ENCODE measurements at places on chromosomes 3 and 15. TPM values are rescaled to one million over a fixed set of nuclear protein-coding genes. Genes with fewer than 3 reads are reported as not detected.

- no peak for DNase-seq
These were observed 28.3 kb downstream of the CMSS1 start for GRCh38 chr3:99845999-99846398.

The TM4SF18 gene
- 3.2 TPM for polyA plus RNA-seq

DNA sequence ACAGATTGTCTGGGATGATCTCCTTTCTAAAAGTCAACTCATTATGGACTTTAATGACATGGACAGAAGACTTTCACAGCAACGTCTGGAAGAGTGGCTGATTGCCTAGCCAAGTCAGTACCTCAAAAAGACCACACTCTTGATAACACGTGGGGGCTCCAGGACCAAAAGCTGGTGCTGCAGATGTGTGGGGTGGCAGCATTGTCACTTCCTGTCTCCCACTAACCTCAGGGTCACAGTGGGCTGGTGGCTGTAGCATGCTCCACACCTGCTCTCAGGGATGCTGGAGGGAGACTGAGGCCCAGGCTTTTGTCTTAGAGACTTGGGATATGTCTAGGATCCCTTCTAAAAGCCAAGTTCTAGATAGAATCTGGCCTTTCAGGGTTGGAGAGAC is 118.1 kb downstream of the APBA2 start:
- DNase-seq: no peak

DNA sequence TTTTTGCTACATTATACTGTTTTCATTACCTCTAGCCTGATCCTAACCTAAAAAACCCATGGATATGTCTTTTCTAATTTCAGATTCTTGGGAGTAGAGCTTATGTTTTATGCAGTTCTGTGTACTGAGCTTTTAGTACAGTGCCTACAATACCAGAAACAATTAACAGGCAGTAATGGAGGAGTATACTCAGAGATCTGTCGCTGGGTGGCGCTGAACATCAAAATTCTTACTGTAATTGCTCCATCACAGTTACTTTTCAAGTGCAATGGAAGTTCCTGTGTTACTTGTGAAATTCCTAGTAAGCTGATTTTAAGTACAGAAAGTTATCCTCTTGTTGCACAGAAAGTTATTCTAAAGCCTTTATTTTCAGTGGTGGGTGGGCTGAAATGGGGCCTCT is 66.9 kb downstream of the RNF13 start:
- DNase-seq: no peak

- DNase-seq: no peak
These were observed 729.9 kb downstream of the MECOM start for GRCh38 chr3:168933614-168934013.

DNA sequence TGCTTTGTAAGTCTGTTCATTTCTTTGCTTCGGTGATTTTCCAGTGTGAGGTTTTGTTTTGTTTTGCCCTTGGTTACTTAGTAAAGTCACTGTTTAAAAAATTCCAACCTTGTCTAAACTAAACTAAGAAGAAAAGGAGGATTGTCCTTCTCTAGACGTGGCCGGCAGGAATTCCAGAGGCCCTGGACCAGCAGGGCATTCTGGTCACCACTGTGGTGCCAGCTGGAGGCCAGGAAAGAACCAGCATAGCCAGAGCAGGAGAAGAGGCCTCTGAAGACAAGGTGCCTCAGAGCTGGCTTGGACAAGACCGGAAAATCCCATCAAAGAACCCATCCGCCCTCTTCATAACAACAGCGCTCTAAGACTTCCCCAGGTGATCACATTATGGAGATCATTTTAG is 8.2 kb downstream of the PLOD2 start:
- no peak for DNase-seq

DNA sequence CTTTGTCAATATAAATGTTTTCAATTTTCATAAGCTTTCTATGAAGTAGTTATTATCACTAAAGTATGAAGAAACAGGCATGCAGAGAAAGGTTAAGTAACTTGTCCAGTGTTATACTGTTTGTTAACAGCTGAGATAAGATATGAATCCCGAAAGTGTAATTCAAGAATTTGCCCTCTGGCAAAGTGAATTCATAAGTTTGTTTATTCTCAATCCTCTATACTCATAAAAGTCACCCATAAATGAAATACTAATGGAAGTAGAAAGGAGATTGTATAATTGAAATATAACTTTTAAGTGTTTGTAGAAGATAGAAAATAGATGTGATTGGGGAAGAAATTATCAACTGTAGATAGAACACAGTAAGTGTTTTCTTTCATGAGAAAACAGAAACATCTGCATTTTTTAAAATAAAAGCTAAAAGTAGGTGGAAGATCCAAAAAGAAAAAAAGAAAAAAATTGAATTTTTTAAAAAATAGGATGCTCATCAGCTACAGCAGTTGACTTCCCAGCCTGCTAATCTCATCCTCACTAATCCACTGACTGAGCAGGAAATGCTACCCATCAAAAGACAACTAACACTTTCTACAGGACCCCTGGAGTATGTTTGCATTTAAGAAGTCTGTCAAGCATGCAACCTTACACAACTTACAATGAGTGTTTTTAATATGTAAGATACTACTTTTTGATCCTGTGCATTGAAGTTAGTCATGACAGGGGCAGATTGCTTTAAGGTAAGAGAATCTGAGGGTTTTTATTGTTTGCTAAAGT is 878.1 kb downstream of the SI start:
- no peak for DNase-seq

DNA sequence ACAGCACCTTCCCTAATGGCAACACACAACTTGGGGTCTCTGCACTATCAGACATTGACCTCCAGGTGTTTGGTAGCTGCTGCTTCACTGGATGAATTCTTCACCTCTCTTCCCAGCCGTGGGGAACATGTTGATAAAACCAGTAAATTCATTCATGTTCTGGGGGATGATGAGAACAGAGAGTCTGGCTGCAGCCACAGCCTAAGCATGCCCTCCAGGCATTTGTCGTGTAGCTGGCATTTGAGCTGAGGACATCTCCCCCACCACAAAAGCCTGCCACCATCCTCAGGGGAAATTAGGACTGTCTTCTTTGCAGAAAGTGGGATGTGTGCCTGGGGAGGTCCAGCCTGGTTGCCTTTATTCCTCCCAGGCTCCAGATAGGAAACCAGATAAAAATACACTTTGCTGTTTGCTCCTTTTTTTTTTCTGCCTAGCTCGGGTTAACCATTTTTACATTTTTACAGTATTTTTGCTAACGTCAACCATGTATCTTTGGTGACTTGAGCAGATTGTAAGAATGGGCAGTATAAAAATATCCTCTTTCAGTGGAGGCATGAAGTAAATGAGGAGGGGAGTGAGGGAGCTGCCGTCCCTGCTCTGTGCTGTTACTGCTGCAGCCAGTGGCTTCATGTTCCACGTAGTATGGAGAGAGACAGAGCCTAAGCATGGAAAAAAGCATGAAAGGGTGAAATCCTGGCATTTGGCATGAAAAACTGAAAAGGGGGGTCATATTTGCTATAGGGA is 444.0 kb downstream of the EPHB1 start:
- DNase-seq: no peak

DNA sequence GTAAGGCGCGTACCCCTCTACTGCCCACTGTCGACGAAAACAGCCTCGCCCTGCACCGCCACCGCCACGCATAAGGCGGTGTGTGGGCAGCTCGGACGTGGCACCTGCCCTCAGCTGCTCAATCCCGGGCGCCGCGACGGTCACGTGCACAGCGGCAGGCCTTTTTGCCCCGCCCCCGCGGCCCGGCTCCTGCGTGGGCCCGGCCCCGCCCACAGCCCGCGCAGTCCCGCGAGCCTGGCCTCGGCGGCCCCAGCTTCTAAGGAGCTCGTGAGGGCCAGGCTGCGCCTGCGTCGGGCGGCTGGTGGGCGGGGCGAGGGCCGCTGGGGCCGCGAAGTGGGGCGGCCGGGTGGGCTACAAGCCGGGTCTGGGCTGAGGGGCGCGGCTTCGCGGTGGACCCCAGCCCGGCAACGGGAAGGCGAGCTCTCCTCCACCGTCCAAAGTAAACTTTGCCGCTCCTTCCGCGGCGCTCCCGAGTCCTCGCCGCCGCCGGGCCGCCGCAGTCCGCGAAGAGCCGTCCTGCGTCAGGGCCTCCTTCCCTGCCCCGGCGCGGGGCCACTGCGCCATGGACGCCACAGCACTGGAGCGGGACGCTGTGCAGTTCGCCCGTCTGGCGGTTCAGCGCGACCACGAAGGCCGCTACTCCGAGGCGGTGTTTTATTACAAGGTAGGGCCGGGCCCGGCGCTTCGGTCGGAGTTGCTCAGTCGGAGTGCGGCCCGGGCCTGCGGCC is at the start of gene CAPN7:
TSS of gene CAPN7 (plus strand) at position 313 of the 728 bp plus-strand sequence. CDS start at position 563, 250 bp downstream.
- DNase-seq: peak; percentile 77

The TMEM207 gene
- polyA plus RNA-seq: not detected

DNA sequence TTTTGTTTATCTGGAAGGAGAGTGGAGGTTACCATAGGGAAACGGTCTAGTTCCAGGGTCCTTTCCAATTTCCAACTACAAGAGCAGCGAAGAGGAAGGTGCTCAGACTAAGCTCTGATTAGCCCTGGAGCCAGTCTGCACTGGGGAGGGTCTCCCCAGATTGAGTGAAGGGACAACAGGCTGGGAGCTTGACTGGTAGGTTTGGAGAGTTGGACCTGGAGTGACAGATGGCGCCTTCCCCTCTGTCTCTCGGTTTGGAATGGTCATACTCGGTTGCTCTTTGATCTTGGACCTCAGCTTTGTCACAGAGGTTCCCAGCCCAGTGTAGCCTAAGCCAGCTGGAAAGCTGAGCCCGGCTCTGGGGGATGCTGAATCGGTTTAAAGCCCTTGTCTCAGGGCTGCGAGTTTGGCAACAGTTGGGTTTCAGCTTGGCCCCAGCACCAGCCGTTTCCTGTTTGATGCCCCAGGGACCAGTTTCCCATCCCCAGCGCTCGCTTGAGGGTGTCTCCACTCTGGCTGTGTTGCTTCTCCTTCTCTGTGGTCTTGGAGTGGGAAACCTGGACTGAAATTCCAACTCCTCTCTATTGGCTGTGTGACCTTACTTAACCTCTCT is 53.1 kb upstream of the ULK4 start:
- DNase-seq: no peak

The LYZL4 gene
- polyA plus RNA-seq: not detected

- DNase-seq: no peak
These were observed 57.5 kb upstream of the TMCO5A start for GRCh38 chr15:37876900-37877299.

- no peak for DNase-seq
These were observed 57.6 kb upstream of the BCL6 start for GRCh38 chr3:187802928-187803259.

DNA sequence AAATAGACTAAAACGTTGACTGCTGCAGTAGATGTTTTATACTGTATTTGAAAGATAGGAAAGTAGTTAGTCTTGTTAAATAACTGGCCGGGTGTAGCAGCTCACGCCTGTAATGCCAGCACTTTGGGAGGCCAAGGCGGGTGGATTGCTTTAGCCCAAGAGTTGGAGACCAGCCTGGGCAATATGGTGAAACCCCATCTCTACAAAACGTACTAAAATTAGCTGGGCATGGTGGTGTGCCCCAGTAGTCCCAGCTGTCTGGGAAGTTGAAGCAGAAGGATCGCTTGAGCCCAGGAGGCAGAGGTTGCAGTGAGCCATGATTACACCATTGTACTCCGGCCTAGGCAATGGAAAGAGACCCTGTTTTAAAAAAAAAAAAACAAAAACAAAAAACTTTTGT is 60.5 kb upstream of the ULK4 start:
- no peak for DNase-seq

The TNFSF10 gene
- polyA plus RNA-seq: 29.4 TPM

GRCh38 chr3:177932346-177932745 is 603.9 kb upstream of the KCNMB2 start:
- DNase-seq: no peak

DNA sequence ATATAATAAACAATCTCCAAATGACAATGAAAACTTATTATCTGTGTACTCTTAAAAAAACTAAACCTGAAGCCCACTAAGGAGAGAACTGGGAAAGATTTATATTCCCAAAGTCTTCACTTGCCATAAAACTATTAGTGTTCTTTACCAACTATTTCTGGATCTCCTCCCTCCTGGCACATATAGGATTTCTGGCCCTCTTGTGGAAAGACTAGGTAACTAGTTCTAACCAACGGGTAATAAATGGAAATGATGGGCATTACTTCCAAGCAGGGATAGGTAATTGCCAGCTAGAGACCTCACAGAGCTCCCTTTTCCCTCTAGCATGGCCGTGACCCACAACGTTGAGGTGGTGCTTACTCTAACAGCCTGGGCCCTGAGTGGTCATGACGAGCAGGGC is 110.1 kb downstream of the DNAH12 start:
- DNase-seq: no peak

GRCh38 chr3:33791477-33792166 is 6.8 kb upstream of the PDCD6IP start:
- DNase-seq: no peak

The ZNF280D gene
- polyA plus RNA-seq: 29.7 TPM

The SNTN gene
- not detected for polyA plus RNA-seq
